SK-N-MC (cell line): ENCODE measurements at places on chromosomes 4 and X.

GRCh38 chrX:7925867-7926472 lies 1.2 kb downstream of the PNPLA4 start:
- DNase-seq, result peak; percentile 66

GRCh38 chr4:144868309-144868708 lies 222.4 kb downstream of the HHIP start:
- no peak for DNase-seq

- DNase-seq, result no peak
Observed at GRCh38 chrX:42759881-42760280, 18.1 kb downstream of the PPP1R2C start.

DNA sequence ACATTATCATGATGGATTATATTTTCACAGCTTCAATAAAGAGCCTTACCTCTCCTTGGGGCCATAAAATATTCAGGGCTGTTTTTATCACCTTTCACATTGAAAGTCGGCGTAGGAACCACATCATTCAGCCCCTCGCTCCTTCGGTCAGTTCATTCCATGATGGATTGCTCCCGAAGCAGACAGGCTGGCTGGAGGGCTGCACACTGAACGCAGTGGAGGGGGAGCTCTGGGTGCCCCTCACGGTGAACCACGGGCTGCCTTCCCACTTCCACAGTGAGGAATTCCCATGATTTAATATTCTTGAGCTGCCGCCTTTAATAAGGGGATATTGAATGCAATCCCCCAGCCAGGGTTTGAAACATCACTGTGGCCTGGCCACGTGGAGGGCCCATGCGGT lies 16.0 kb downstream of the PPP2R2C start:
- DNase-seq, result no peak

DNA sequence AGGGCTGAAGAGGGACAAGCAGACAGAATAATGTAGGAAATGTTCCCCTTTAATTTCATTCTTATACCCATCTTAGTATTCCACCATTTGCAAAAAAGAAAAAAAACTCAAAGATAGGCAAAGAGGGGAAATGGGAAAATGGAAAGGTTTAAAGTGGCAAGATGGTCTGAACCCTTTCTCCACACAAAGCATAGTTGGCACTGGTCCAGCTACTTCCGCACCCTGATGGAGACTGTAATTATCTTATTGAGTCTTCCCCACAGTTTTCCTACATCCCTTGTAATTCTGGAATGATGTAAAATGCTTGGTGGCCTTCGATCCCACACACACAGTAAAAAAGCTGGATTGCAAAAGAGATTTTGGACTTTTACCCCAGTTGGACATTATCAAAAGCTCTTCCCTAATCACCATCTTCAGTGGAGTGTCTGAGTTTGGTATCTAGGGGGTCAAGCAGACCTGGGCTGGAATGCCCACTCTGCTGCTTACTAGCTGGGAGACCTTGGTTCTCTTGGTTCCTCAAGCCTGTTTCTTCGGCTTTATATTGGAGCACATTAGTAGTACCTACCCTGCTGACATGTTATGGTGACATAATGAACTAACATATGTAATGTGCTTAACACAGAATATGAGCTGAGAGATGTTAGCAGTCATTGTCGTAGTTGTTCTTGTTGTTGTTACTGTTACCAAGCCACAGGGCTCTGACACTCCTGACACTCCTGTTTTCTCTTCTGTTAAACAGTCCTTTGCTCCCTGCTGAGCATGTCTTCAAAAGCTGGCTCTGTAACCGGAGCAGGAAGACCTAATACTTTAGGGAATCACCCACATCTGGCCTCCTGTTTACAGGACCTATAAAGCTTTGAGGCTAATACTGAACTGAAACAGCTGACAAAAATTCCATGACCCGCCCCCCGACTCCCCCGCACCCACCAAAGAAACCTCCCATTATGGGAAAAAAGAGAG lies 4.7 kb downstream of the SRPX2 start:
- no peak for DNase-seq

GRCh38 chr4:93157986-93158385 lies 670.6 kb upstream of the ATOH1 start:
- no peak for DNase-seq

GRCh38 chr4:38902695-38903094 lies 35.1 kb downstream of the FAM114A1 start:
- no peak for DNase-seq

DNA sequence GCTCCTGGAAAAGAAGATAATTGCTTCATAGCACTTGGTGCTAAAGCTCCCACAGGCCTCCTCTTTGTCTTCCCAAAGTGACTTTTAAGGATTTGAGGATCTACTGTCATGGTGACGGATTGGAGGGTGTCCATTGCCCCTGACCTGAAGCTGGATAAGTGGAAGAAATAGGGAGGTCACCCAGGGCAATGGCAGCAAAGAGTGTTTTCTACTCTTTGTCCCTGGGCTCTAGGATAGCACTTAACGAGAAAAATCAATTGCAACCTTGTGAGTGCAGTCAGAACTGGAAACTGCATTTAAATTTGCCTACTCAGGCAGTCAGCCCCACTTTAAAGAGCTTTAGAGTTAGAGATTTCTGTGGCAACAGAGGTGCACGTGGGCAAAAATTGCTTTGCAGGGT lies 43.7 kb upstream of the XK start:
- DNase-seq, result no peak

GRCh38 chr4:179095585-179096221 lies 1653.5 kb upstream of the AGA start:
- peak; percentile 22 for DNase-seq
